ENCODE measurements at places on chromosomes 4 and X.

DNA sequence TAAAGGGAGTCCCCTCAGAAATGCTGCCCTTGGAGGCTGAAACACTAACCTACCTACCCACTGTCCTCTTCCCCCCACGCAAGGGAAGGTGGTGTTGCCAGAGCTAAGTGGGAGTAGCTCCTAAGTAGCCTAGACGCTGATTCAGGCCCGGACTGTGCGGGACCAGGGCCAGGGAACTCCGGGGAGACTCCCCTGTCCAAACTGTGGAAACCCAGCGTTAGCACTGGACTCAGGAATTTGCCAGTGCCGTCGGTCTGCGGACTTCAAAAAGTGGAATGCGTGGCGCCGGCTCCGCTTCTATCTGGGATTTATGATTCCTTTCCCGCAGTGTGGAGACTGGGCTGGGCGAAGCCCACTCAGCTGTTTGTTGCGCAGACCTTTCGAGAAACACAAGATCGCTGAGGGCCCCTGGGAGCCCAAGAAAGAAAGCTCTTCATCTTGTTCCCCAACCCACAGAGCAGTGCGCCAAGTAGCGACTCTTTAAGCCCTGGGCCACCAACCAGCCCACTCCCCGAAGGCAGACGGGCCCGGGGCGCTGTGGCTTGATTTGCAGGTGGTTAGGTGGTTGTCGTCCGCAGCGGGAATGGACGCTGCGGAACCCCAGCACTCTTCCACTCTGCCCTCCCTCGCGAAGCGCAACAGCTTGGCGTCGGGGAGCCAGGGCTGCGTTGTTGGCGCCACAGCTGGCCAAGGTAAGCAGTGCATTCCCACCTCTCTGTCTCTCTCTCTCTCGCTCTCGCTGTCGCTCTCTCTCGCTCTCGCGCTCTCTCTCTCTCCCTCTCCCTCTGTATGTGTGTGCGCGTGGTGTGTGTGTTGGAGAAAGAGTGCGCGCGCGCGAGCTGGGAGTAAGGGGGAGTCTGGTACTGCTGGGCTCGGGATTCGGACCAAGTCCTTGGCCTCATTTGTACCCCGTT is 2.0 kb downstream of the TMEM255A start:
- DNase-seq: no peak

DNA sequence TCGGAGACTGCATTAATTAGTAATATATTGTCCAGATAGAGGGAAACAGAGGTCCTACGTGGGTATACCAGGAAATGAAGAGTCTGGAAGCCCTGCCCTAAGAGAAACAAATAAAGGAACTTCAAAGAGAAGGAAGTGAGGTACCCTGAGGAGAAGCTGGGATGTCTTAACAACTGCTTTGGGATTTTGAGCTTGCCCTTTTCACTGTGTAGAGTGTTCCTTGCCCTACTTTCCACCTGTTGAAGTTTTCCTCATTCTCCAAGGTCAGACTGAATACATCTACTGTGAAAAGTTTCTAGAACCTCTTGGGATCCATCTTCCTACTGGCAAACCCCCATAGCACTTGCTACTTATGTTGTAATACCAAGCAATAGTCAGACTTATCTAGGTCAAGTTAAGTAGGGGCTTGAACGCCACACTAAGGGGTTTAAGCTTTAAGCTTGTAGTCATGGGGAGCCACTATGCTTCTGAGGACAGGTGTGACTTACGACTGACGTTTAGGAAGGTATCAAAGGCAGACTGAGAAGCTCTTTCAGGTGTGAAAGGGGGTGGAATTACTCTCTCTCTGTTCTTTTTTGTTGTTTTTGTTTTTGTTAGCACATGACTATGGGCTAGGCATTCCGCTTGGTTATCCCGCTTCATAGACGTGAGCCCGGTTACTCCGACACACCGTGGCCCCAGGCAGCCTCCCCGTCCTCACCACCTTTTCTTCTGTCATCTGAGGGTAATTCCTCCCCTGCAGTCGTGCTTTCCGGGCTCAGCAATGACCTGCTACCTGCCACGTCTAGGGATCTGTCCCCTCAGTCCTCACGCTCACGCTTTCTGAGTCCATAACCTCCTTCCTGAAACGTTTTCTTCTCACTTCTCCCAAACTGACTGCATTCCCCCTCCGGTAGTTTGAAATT is 959 bp upstream of the REST start:
- DNase-seq: no peak

DNA sequence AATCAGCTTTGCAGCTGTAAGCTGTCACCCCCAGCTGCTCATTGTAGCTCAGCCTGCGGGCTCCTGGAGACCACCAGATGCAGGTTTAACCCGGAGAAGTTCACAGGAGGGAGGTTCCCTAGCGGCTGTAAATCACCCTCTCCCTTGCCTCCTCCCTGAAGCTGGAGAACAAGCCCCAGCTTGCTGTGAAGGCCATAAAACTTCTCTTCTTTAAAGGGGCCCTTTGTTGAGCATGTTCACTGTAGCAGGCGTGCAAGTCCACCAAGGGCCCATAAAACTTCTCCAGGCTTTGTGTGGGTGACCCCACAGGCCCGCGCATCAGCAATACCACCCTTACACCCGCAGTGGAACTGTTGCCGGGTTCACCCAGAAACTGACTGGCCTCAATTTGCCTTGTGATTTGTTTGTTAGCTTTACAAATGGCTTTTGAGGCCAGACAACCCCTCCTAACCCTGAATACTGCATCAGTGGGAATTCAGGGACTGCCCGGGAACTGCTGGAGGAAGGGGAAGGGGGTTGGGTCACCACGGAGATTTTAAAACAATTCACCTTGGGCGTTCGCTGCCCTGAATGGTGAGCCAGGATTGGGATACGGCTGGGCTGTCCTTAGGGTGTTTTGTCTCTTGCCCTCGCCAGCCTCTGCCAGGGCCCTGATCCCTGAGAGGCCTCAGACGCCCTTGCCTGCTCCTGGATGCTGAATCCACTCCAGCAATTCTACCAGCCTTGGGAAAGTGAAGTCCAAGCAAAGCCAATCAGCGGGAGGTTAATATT is 49.5 kb upstream of the ATP6AP2 start:
- DNase-seq: no peak

DNA sequence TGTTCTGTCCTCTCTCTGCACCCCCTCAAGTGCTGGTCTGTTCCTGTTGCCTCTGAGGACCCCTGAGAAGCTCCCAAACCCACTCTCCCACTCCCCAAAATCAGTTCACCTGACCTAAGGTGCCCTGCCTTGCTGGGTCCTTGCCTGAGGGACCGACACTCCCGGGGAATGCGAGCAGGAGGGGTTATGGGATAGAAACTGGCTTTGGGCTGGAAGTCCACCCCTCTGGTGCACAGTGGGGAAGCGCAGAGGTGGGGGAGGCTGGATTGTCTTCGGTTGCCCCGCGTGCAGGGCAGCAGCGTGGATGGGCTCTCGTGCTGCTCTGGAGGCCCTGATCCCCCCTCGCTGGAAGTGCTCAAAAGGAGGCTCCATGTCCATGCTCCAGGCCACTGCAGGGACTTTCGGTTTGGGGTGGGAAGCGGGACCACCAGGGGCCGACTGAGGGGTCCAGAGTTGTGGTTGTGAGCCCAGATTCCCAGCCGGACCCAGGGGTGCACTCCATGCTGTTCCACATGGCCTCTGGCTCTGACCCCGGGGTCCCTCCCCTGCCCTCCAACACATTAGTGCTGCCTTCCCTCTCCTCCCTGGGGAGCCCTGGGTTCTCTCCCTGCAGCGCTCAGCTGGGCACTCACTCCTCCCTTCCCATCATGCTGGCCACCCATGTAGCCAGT is 7.6 kb downstream of the SORCS2 start:
- DNase-seq: no peak

DNA sequence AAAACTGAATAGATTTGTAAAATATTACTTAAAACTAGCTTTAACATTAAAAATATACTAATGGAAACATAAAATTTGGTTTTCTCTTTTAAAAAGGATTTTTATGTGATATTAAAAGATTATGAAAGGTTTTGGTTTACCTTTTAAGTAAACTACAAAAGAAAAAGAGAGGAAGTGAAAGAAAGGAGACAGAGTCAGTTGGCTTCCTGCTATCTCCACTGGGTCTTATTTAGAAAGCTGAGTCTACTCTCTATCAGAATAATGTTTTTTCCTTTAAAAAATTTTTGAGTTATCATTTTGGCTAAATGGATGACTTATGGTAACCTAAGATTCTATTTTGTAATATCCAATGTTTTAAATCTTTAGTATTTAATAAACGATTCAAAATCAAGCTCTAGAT is 21.6 kb upstream of the ATP8A1 start:
- DNase-seq: no peak

DNA sequence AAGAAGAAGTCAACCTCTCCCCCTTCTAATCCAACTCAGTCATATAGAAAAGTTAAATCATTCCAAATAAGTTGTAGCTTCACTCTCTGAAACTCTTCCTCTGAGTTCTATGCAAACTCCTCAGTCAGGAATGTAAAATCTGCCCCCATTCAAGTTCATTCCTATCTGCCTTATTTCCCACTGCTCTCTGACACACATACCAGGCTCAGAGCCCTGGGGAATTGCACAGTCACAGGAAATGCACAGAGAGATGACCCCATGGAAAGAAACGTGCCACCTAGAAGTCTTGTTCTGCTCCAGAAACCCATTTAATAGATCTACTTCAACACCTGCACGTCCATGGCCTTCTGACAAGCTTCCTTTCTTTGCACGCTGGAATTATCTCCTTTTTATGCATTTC is 236.0 kb upstream of the VCX3A start:
- no peak for DNase-seq

DNA sequence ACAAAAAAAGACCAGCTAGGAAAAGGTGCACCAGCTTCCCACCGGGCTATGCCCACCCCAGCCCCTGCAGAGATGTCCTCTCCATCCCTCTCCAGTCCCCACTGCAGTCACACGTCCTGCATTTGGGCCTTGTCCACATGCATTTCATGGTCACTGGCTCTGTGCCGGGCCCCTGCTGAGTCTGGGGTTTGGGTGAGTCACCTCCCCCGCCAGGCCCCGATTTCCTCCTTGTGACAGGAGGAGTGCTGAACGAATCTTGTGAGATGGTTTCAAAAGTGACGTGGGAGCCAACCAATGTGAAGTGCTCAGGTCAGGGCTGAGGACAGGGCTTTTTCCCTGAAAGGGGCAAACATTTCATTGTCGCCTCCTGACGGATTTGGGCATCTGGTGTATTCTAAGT is 7.1 kb downstream of the CPZ start:
- no peak for DNase-seq

DNA sequence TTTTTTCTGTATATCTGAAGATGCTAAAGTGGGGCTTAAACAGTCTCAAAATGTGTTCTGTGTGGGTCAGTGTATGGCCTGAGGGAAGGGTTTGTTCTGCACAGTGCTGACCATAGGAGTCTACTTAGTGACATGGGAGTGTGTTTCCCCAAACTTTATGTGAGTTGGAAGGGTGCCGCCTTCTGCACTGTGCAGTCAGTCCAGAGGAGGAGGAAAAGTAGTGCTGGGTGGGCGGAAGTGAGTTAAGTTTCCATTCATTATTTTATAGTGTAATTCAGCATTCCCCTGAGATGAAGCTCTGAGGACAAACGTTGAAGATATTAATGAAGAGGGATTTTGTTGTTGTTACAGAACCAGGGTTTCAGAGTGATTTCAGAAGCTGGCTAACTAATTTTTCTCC is 2.9 kb downstream of the CHST7 start:
- no peak for DNase-seq

Data from cortex of kidney (tissue), 1 donor.